ENCODE measurements at places on chromosomes 16 and 17.

- no peak for DNase-seq
These were observed 7.1 kb downstream of the IGSF6 start for GRCh38 chr16:21645261-21645721.

DNA sequence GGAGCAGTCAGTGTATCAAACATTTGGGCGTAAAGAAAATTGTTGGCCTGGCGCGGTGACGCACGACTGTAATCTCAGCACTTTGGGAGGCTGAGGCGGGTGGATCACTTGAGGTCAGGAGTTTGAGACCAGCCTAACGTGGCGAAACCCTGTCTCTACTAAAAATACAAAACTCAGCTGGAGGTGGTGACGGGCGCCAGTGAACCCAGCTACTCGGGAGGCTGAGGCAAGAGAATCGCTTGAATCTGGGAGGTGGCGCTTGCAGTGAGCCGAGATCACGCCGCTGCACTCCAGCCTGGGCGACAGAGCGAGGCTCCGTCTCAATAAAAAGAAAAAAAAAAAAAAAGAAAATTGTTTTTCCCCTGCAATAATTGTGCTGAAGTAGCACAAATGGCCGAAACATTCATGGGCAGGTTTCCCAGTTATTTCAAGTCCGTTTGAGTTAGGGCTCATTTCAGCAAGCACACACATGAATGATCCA is 1.4 kb downstream of the GCSH start:
- no peak for DNase-seq

GRCh38 chr16:88385831-88386815 is 3.4 kb downstream of the ZNF469 start:
- no peak for DNase-seq

GRCh38 chr16:57480754-57481230 is 5.5 kb downstream of the DOK4 start:
- DNase-seq = no peak

DNA sequence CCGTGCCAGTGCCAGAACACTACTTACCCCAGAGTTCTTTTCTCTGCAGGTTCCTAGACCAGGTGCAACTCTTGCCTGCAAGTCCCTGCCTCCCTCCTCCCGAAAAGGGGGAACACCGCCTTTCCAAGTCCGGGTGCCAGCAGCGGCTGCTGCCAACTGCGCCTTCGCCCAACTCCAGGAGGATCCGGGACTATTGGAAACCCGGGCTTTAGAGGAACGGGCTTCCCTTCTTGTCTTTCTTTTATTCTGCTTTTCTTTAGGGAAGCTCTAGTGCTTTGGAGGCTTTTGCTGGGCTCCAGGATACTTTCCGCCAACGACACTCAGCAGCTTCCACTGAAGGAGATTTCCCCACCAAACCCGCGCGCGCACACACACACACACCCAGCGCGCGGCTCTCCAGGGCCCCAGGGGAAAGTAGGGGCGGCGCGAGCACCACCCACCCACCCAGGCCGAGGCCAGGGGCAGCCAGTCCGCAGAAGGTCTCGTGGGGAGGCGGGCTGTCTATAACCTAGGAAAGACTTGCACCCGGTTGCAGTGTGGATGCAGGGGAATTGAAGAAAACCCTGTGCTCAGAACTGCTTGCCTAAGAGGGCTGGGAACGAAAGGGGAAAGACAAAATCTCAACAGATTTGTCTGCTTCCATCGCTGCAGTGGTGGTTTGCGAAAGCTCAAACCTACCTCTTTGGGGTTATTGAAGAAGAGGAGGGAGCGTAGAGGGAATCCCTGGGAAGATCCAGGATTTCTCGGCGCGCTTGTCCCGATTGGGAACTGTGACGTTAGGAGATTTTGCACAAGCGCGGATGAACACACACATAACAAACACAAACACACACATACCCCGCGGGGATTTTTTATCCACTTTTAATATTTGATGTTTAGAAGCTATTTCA is 977 bp upstream of the CA10 start:
- no peak for DNase-seq

GRCh38 chr16:30054959-30055553 is 10.5 kb upstream of the ALDOA start:
- no peak for DNase-seq
